ENCODE measurements at places on chromosomes 2 and 18. TPM values are rescaled to one million over a fixed set of nuclear protein-coding genes. Genes with fewer than 3 reads are reported as not detected.

Gene DNER
- 4.0 TPM for total RNA-seq

Gene SLC9A4
- not detected for total RNA-seq

Gene BOLL
- not detected for total RNA-seq

Gene BUB1
- total RNA-seq = 80.4 TPM

Gene RBMS1
- total RNA-seq = 28.4 TPM

Gene FIGN
- 58.1 TPM for total RNA-seq

Gene ECEL1
- 43.9 TPM for total RNA-seq

Gene RNF125
- total RNA-seq = 1.1 TPM

Gene SERPINB7
- total RNA-seq = not detected

Gene IFIH1
- total RNA-seq = 0.27 TPM

Gene HOXD10
- total RNA-seq = not detected

Gene PAPOLG
- 21.1 TPM for total RNA-seq

Gene CFAP221
- total RNA-seq = 3.0 TPM

Gene CFAP65
- 0.93 TPM for total RNA-seq

Gene UGT1A4
- not detected for total RNA-seq

Gene SLC23A3
- 1.5 TPM for total RNA-seq

Gene SRD5A2
- not detected for total RNA-seq

Gene RAB31
- 23.6 TPM for total RNA-seq

Gene NEURL3
- total RNA-seq = not detected

Gene FHOD3
- 29.0 TPM for total RNA-seq

Gene MTCL1
- 18.4 TPM for total RNA-seq

Gene VWC2L
- 0.23 TPM for total RNA-seq

Gene NCKAP5
- 27.9 TPM for total RNA-seq

Gene AQP4
- not detected for total RNA-seq

Gene MAL
- total RNA-seq = 0.65 TPM

Gene SCYGR4
- total RNA-seq = not detected

Gene DNAH7
- 1.5 TPM for total RNA-seq

Gene CCDC148
- 1.4 TPM for total RNA-seq

Gene ELMOD3
- 25.9 TPM for total RNA-seq

Gene DSG1
- total RNA-seq = not detected

Gene ACADL
- not detected for total RNA-seq

Gene SERPINB4
- not detected for total RNA-seq

Gene SERPINB3
- not detected for total RNA-seq
